DMS79 (cell line): ENCODE measurements at places on chromosomes 1 and 21.

DNA sequence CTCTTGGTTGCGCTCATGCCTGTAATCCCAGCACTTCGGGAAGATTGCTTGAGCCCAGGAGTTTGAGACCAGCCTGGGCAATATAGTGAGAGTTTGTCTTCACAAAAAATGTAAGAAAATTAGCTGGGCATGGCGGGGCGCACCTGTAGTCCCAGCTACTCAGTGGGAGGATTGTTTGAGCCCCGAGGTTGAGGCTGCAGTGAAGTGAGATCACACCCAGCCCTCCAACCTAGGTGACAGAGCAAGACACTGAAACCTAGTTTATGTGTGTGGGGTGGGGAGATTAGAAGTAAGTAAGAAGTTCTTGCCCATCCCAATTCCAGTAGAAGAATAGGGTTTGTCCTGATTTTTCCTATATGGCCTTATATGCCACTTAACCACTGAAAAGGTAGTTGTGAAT is 2.0 kb downstream of the RPL5 start:
- no peak for DNase-seq

DNA sequence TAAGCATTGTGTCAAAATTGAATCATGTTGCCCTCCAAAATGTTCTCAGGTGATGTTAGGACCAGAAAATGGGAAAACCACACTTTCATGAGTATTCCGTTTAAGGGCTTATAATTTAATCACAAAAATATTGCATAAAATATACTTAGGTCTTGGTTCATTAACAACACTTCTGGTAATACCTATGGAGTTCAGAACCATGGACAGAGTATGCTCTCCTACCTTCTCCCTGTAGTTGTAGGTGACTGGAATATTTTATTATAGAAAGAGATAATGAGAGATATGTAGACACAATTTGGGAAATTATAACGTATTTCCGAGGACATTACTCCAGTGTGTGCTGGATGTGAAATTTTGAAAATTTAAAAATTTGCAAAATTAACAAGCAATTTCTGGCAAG is 232.5 kb downstream of the NCAM2 start:
- no peak for DNase-seq

GRCh38 chr1:11731691-11732283 is 4.1 kb upstream of the AGTRAP start:
- peak; percentile 55 for DNase-seq

- no peak for DNase-seq
Observed at GRCh38 chr1:51330331-51331201, at the start of gene TTC39A. TSS of gene TTC39A (minus strand) at chr1:51330562. CDS start at chr1:51330477, 85 bp downstream.

- DNase-seq, result no peak
Observed at GRCh38 chr1:240171907-240172306, 80.2 kb downstream of the FMN2 start.

GRCh38 chr1:232925421-232926220 is 24.8 kb upstream of the NTPCR start:
- no peak for DNase-seq

DNA sequence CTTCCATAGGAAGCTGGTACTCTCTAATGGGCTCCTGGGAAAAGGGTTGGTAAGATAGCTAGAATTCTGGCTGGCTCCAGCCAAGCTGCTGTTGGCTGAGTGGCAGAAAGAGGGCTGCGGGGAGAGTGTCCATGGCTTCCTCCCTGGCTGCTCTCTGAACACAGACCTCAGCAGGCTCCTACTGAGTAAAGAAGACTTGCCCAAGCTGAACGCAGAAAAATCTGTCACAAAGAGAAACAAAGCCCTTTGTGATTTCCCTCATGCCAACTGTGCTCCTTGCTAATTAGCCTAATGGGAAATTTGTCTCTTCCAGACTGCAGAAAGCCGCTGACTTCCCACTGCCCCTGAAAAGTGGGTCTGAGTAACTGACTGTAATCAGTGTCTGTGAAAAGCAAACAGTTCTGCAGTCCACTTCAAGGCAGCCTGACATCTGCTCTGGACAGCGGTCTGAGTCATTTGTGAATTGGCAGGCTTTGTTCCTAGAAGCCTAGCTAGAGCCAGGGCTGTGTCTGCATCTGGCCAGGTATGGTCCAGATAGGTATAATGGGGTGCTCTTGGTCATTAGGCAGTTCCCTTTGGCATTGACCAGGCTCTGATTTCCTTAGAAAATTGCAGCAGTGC is 282.8 kb downstream of the ZNF648 start:
- DNase-seq, result peak; percentile 35

- peak; percentile 65 for DNase-seq
Observed at GRCh38 chr1:182601416-182601786, 2.8 kb downstream of the RGS16 start.

GRCh38 chr1:6998267-6998666 is 213.0 kb downstream of the CAMTA1 start:
- DNase-seq, result no peak

GRCh38 chr1:67645495-67646144 is 39.4 kb upstream of the GADD45A start:
- DNase-seq, result no peak

DNA sequence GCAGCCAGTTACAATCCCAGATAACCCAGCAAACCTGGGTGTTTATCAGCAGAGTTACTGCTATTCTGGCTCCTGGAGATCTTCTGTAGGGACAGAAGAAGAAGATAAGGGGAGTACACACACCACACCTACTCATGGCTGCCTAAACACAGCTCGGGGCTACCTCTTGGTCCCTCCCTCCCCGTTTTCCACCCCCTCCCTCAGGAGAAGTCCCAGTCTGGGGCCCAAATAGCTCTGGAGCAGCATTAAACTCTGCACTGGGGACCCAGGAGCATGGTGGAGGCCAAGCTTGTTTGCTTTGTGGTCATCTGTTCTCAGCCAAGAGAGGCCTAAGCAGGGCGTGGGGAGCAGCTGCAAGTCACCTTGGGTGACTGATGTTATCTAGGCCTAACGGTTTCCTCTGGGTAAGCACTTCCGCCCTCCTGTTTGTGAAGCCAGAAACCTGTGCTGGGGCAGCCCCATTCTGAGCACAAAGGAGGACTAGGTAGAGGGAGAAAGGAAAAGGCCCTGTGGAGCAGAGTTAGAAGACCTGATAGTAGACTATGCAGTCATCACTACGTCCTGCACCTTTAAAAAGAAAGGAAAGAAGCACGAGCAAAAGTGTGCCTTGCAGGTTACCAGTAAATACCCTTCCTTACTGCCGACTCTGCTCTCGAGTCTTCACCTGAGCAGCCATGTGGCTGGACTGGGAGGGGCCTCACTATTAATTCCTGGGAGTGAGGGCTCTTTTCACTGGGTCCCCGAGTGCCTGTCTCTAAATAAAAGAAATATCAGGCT is 2.0 kb upstream of the RCSD1 start:
- DNase-seq, result no peak

- no peak for DNase-seq
Observed at GRCh38 chr1:47395433-47395832, 20.7 kb upstream of the FOXE3 start.

DNA sequence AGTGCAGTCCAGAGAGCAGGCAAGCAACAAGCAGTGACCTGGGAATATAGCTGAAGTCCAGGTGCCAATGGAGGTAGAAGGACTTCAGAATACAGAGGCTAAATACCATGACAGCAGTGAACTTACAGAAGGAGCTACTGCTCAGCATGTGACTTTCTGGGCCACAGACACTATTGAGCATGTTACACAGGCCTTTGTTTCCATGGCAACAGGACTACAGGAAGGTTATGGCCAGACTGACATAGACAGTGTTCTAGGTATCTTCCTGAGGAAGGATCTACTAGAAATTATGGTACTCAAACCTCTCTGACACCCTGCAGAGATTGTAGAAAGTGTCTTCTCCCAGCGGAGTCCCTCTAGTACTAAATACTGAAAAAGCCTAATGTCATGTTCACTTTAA is 11.0 kb downstream of the OR2M5 start:
- no peak for DNase-seq

- DNase-seq, result no peak
Observed at GRCh38 chr1:166858726-166859419, 17.2 kb downstream of the TADA1 start.

DNA sequence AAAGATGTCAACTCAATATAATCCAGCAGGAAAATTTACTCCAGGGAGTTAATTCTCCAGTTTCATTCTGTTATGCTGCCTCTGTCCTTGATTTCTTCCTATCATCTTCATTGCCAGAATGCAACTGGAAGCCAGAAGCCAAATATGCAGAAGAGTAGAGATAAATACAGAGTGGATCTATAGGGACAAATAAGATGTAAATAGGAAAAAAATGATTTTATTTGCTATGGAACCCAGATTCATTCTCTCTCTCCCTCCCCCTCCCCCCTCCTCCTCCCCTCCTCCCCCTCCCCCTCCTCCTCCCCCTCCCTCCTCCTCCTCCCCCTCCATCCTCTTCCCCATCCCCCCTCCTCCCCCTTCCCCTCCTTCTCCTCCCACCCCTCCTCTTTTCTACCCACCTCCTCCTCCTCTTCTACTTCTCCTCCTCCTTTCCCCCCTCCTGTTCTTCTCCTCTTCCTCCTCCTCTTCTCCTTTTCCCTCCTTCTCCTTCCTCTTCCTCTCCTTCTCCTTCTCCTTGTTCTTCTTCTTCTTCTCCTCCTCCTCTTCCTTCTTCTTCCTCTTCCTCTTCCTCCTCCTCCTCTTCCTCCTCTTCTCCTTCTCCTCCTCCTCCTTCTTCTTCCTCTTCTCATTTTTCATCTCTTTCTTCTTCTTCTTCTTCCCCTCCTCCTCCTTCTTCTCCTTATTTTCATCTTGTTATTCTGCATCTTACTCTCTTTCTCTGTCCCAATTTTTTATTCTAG is 306.4 kb downstream of the NUF2 start:
- no peak for DNase-seq

- no peak for DNase-seq
Observed at GRCh38 chr1:184152434-184152898, 100.9 kb downstream of the TSEN15 start.

GRCh38 chr1:183282101-183282855 is 96.2 kb downstream of the LAMC2 start:
- no peak for DNase-seq

- DNase-seq, result no peak
Observed at GRCh38 chr1:44151808-44152207, 10.4 kb upstream of the KLF18 start.

- no peak for DNase-seq
Observed at GRCh38 chr1:156112276-156113137, 2.0 kb upstream of the LMNA start.

DNA sequence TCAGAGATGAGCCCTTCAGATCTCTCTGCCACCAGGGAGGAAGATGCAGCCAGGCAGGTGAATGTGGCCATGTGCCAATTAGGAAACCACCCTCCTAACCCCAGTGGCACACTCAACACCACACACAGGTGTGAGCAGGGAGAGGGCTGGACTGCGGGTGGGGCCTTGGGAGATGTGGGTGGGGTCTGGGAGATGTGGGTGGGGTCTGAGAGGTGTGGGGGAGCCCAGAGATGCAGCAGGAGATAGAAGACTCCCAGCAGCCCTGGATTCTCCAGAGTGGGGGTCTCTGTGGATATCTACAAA is 43.2 kb upstream of the COL6A1 start:
- DNase-seq, result no peak
